ENCODE measurements at places on chromosomes 5 and 9. TPM values are rescaled to one million over a fixed set of nuclear protein-coding genes. Genes with fewer than 3 reads are reported as not detected.

The ZNF483 gene
- 2.5 TPM for total RNA-seq

The NKD2 gene
- 0.48 TPM for total RNA-seq

The CACNA1B gene
- 3.5 TPM for total RNA-seq

The F2RL2 gene
- total RNA-seq, result 26.0 TPM

DNA sequence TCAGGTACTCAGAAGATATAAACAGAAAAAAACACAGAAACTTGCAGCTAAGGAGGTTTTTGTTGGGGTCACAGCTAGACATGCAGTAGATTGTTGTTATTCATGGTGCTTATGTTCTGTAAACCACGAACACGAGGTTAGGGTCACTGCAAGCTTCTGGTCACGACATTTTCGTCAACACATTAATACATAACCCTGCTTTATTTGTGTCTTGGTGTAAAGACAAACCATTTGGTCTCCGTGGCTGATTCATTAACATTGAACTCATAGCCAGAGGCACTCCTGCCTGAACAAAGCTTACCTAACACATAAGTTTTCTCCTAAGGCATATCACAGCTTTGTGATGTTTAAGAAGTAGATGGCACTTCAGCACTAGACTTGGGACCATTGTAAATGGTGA is 16.9 kb downstream of the TEK start:
- H3K27me3 ChIP-seq, result no peaks in the 10 kb centered on the region
- H3K27ac ChIP-seq, result peak overlapping the region; percentile 73
- peaks cover 25% of the 10 kb centered on the region for H3K4me1 ChIP-seq
- DNase-seq, result peak; percentile 58
- H3K4me3 ChIP-seq, result no peak overlapping the region

DNA sequence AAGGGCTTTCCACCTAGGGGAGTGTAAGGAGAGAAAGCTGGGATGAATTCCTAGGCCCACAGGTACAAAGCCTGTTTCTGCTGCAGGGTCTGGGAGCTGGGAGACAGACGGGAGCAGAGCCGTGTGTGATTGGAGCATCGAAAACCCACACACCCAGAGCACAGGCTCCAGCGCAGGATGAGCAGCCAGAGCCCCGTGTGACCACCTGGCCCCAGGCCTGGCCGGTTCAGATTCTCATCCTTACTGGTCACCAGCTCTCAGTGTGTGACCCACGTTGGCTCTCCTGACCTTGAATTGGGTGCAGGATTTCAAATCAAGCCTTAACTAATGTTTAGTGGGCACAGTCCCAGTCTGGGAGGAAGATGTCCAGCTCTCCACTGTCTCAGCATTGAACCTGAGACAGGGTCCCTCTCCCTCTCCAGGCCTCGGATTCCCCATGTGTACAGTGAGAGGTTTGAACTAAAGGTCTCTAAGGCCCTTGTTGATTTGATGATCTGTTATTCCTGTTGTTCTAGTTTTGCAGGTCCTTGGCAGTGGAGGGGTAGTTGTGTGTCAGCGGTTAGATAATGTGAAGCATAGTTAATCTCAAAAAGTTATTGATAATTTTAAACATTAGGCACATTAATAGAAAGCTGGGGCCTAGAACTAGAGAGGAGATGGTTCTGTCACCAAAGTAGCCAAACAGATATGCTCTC is 50.1 kb downstream of the PPARGC1B start:
- peaks cover 4% of the 10 kb centered on the region for H3K4me1 ChIP-seq
- H3K36me3 ChIP-seq, result no peaks in the 10 kb centered on the region
- H3K4me3 ChIP-seq, result no peak overlapping the region
- no peak for DNase-seq
- no peak overlapping the region for H3K27ac ChIP-seq

GRCh38 chr5:144072518-144072927 is 97.9 kb downstream of the YIPF5 start:
- H3K27me3 ChIP-seq, result no peaks in the 10 kb centered on the region
- no peak overlapping the region for H3K4me3 ChIP-seq
- no peaks in the 10 kb centered on the region for H3K36me3 ChIP-seq
- peak overlapping the region; percentile 25 for H3K27ac ChIP-seq
- H3K4me1 ChIP-seq, result peaks cover 14% of the 10 kb centered on the region

- H3K36me3 ChIP-seq, result no peaks in the 10 kb centered on the region
- no peaks in the 10 kb centered on the region for H3K4me1 ChIP-seq
- H3K27ac ChIP-seq, result no peak overlapping the region
- no peak for DNase-seq
Observed at GRCh38 chr5:18745042-18745987, 1111.1 kb downstream of the TAF11L14 start.

- H3K4me1 ChIP-seq, result no peaks in the 10 kb centered on the region
- no peak overlapping the region for H3K4me3 ChIP-seq
- H3K27ac ChIP-seq, result no peak overlapping the region
- no peaks in the 10 kb centered on the region for H3K27me3 ChIP-seq
- no peaks in the 10 kb centered on the region for H3K36me3 ChIP-seq
Observed at GRCh38 chr5:9284781-9285307, 261.0 kb downstream of the SEMA5A start.

GRCh38 chr5:54696931-54697330 is 179.4 kb downstream of the SNX18 start:
- H3K27me3 ChIP-seq, result no peaks in the 10 kb centered on the region
- H3K27ac ChIP-seq, result no peak overlapping the region
- DNase-seq, result no peak
- peaks cover 15% of the 10 kb centered on the region for H3K4me1 ChIP-seq

DNA sequence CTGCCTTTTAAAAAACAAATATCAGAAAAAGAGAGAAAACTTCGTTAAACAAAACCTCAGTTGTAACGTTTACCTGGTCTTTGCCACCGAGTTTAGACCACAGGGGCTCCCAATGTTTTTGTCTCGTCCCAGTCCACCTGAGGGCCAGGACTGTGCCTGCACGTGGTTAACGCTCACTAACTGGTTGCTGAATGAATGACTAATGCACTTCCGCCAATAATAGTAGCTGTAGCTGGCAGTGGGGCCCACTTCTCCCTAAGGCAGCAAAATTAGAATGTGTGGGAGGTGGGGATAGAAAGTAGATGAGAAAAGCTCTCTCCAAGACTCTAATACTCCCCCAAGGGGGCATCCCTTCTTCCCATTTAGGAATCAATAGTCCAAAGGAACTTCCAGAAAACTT is 29.1 kb upstream of the MED27 start:
- no peaks in the 10 kb centered on the region for H3K4me1 ChIP-seq
- no peaks in the 10 kb centered on the region for H3K36me3 ChIP-seq
- peaks cover 36% of the 10 kb centered on the region for H3K27me3 ChIP-seq
- no peak overlapping the region for H3K27ac ChIP-seq
- H3K4me3 ChIP-seq, result no peak overlapping the region

- DNase-seq, result no peak
- H3K27ac ChIP-seq, result no peak overlapping the region
- H3K4me3 ChIP-seq, result no peak overlapping the region
- no peaks in the 10 kb centered on the region for H3K27me3 ChIP-seq
- H3K4me1 ChIP-seq, result no peaks in the 10 kb centered on the region
Observed at GRCh38 chr5:179405054-179405416, 59.8 kb upstream of the ADAMTS2 start.

DNA sequence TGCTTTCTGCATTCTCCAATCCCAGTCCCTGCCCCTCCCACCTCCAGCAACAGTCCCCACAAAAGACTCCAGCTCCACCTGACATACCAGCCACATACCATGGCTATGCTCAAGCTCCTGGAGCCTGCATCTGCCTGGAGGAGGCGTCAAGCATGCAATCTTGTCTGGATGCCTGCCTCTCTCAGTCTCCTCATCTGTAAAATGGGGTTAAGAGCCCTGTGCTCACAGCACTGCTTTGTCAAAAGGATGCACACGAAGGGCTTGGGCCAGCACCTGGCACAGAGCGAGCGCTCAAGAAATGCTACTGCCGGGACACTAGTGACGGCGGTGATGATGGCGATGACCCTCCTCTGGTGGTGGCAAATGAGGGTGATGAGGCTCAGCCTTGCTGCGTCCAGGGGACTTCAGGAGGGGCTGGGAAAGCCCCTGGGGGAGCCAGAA is 202.9 kb upstream of the IER5L start:
- no peak overlapping the region for H3K27ac ChIP-seq
- peaks cover 8% of the 10 kb centered on the region for H3K4me1 ChIP-seq
- DNase-seq, result no peak

- DNase-seq, result no peak
- no peaks in the 10 kb centered on the region for H3K27me3 ChIP-seq
- no peak overlapping the region for H3K27ac ChIP-seq
- H3K36me3 ChIP-seq, result no peaks in the 10 kb centered on the region
- peaks cover 13% of the 10 kb centered on the region for H3K4me1 ChIP-seq
Observed at GRCh38 chr5:164332349-164333196, 827.2 kb downstream of the MAT2B start.

DNA sequence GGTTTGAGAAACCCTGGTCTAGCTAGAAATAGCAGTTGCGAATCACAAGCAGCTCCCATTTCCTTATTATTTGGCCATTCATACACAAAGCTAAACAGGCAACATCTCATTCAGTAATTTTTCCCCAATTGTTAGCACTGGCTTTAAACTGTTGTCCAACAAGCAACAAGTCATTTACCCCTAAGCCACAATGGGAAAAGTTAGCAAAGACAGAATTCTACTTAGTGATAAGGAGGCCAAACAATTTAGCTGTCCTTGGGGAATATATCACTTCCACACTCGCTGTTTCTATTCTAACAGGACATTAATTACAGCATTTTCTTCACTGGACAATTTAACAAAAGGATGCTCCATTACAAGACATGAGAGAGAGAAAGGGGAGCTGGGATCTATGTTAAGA is 2.8 kb downstream of the MYO10 start:
- peaks cover 9% of the 10 kb centered on the region for H3K27me3 ChIP-seq
- peaks cover 36% of the 10 kb centered on the region for H3K4me1 ChIP-seq
- H3K4me3 ChIP-seq, result peak overlapping the region; percentile 96
- no peaks in the 10 kb centered on the region for H3K36me3 ChIP-seq
- no peak for DNase-seq

DNA sequence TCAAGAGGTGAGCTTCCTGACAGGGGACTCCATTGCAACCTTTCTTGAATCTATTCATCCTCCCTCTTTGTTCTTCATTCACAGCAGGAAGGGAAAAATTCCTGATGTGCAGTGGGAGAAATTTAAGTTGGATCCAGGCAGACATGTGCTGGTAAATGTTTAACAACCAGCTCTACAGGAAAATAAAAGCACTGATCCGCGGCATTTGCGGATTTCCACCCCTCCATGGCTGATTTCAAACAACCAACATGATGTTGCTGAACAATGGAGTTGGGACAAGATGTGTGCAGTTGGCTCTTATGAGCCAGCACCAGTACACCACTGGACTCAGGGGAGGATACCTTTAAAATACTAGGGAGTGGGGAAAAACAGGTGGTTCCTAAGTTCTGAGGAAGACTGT is 47.0 kb downstream of the SPRY4 start:
- H3K4me3 ChIP-seq, result no peak overlapping the region
- peaks cover 15% of the 10 kb centered on the region for H3K4me1 ChIP-seq
- no peak overlapping the region for H3K27ac ChIP-seq
- no peaks in the 10 kb centered on the region for H3K27me3 ChIP-seq
- DNase-seq, result no peak
- H3K36me3 ChIP-seq, result no peaks in the 10 kb centered on the region

DNA sequence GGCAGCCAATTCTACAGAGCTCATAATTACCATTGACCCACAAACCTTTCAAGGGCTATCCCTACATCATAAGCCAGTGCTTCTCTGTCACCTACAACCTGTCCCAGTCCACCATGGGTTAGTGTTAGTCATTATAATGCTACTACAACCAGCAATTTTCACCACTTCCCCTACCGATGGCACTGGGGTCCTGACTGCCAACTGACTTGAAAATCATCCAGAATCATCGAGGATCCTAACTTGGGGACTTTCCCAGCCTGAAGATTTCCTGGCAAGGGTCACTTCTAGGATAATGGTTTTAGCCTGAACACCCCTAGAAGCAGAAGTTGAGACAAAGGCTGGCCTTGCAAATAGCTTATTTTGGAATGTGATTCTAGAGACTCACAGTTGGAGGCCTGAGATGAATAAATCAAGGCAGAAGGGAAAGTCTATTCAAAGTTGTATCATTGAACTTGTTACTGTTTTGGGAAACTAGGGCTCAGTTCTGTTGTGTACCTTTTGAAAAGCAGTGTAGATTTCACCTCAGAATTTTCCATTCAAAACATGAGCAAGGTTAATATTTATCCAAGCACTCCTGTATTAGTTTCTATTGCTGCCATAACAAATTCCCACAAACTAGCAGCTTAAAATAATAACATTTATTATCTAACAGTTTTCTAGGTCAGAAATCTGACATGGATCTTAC is 633.0 kb downstream of the LRRC70 start:
- no peaks in the 10 kb centered on the region for H3K36me3 ChIP-seq
- no peaks in the 10 kb centered on the region for H3K27me3 ChIP-seq
- H3K4me1 ChIP-seq, result no peaks in the 10 kb centered on the region
- no peak overlapping the region for H3K4me3 ChIP-seq
- DNase-seq, result no peak

DNA sequence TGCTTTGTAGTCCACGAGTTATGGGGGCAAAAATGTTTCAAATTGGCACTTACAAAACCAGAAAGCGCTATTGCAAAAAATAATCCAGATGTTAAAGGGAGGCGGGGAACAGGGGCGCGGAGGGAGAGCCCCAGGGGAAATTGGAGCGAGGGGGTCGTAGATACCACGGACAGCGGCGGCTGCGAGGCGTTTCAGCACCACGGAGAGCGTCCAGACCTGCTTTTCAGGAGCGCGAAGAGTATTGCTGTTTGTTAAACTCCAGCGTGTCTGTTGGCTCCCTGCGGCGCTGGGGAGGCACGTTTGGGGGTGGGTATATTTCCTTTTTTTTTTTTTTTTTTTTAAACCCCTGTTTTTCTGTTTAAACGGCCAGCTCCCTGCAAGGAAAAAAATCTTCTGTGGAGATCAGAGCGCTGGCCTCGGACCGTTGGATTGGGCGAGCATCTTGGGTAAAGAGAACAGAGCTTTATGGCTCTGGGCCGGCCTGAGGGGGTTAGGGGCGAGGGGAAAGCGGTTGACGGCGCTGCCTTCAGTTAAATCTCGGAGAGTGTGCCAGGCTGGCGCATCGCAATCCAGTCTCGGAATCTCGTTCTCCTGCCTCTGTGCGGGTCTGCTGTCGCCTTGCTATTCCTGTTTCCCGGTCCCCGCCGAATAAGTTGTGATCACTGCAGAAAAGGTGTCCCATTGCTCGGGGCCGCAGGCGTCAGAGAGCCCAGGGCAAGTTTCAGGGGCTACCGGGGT is at the start of gene GLRA1:
TSS of gene GLRA1 (minus strand) at position 288 of the 738 bp plus-strand sequence. CDS start 302 bp downstream, outside the sequence.
- peaks cover 6% of the 10 kb centered on the region for H3K27me3 ChIP-seq
- H3K4me1 ChIP-seq, result no peaks in the 10 kb centered on the region
- no peaks in the 10 kb centered on the region for H3K36me3 ChIP-seq
- peak; percentile 31 for DNase-seq

DNA sequence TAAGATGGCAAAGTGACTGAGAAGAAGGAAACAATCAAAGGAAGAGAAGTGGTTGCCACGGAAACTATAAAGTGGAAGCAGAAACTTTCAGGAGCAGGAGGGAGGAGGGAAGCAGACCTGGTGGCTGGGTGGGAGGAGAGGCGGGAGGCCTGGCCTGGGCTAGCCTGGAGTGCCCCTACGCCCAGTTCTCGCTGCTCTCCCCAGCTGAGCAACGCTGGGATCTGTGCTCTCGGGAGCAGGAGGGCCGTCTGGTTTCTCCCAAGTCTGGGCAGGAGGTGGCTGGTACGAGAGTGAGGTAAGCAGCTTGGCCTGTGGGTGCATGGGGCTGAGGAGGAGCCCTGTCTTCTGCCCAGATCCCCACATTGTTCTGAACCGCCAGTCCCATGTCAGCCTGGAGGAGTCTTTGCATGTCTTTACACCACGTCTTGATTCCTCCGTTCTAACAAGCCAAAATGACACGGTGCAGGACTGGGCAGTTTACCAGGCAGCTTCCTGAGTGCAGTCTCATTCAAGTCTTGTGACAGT is 15.0 kb upstream of the DAB2IP start:
- peaks cover 4% of the 10 kb centered on the region for H3K4me1 ChIP-seq
- DNase-seq, result peak; percentile 32
- H3K36me3 ChIP-seq, result no peaks in the 10 kb centered on the region

- no peaks in the 10 kb centered on the region for H3K36me3 ChIP-seq
- H3K4me1 ChIP-seq, result no peaks in the 10 kb centered on the region
Observed at GRCh38 chr9:126290871-126291270, 35.8 kb upstream of the MVB12B start.

All from astrocyte (in vitro differentiated cells and primary cell).